ENCODE measurements at places on chromosomes 16 and 17.

DNA sequence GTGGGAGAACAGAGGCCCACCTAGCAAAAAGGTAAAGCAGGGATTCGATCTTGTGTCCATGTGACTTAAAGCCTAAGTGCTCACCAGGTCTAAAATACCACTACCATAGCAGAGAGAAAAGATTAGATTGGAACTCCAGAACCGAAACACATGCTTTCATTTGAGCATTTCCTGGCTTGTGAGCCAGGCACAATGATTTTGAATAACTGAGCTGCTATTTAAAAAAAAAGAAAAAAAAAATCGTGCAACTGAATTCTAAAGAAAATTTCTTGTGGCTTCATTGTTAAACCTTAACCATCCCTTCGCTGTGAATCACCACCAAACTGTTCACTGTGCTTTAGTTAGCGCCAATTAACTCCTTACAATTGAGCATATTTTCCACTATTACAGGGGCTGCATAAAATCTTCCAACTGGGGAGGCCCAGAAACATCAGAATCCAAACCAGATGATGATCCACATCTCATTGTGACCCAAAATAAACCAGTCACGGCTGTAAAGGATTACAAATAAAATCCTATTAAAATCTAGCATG is 366.4 kb upstream of the ERCC4 start:
- DNase-seq, result no peak

GRCh38 chr17:10033449-10033848 is 128.4 kb upstream of the RCVRN start:
- DNase-seq, result no peak

DNA sequence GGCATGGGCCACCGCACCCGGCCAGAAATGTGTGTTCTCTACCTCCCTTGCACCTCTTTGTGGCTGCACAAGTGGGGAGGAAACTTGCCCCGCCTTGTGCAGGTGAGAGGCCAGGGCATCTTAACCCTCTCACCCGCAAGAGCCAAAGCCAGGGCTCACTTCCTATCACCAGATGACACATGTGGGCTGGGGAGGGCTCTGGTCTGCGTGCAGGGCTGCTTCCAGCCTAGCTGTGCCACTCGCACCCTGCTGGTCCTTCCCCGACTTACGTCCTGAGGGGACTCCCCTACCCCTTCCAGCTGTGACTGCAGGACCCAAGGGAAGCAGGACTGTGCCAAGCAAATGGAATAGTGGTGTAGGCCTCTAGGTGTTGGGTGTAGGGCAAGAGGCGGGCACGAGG is 6.9 kb downstream of the MIEF2 start:
- DNase-seq, result no peak

- DNase-seq, result no peak
Observed at GRCh38 chr17:50721194-50722010, 2.0 kb downstream of the LUC7L3 start.

GRCh38 chr16:58421529-58421928 is 29.3 kb downstream of the GINS3 start:
- no peak for DNase-seq

DNA sequence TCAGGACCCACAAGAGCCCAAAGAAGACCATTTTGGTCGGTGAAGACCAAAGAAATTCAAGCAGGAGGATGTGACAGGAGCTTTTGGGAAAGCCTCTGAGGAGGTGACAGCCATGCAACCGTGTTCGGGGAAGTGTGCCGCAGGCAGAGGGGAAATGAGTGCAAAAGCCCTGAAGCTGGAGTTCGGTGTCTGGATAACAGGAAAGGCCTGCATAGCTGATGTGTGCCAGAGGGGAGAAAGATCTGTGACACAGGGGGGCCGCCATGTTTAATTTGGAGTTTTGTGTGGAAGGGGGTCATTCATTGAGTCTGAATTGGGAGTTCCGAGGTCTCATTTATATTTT is 870 bp upstream of the ZC3H7A start:
- DNase-seq, result no peak

DNA sequence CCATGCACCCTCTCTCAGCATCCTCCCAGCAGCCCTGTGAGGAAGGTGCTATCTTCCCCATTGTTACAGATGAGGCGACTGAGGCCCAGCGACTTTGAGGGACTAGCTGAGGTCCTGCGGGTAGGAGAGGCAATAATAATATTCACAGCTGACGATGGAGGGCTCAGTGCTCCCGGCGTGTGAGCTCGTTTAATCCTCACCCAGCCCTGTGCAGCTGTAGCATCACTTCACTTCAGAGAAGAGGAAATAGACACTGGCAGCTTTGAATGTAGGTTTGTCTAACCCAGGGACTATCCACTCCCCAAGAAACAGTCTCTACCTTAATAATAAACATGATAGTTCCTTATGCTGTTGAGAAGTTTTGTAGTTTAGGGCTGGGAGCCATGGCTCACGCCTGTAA is 21.6 kb downstream of the LASP1 start:
- DNase-seq, result no peak

DNA sequence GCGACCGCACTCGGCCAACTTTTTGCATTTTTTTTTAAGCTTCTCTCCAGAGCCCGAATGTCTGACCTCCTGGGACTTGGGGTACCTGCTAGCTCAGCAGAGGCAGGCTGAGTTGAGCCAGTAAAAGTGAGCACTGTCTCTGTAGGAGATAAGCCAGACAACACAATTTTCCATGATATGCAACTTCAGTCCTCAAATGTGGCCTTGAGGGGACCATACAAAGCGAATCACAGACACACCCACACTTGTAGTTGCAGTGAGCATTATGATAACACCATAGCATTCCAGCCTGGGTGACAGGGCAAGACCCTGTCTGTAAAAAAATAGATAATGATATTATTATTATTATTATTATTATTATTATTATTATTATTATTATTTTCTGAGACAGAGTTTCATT is 2.6 kb downstream of the DPEP2 start:
- no peak for DNase-seq

GRCh38 chr16:56728980-56729734 is 772 bp upstream of the NUP93 start:
- no peak for DNase-seq

GRCh38 chr16:25213709-25214397 is 2.9 kb upstream of the AQP8 start:
- no peak for DNase-seq

DNA sequence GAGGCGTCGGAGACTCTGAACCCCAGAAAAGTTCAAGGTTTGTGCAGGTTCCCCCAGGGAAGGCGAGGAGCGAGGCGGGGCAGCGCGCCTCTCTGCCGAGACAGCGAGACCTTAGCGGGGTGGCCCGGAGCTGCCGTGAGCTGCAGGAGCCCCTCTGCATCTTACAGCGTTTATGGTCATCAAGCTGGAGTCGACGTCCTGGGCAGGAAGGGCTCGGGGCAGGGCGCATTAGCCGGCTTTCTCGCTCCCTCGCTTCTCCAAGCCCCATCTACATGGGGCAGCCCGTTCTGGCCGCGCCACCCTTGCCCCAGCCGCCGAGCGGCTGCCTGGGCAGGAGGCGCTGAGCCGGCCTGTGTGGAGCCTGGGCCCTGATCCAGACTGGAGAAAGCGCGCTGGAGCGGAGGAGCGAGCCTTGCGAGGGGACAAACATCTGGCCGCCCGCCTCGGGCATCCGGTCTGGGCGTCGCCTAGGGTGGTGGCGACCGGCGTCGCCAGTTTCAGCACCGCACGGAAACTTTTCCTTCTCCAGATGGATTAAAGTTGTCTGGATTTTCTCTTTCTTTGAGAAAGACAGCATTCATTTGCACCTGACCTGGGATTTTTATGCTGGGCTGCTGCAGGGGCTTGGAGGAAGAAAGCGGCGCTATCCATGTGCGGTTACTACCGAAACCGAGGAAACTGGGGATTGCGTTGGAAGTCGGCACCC is 750 bp downstream of the TMEM132E start:
- DNase-seq, result no peak

- no peak for DNase-seq
Observed at GRCh38 chr17:1108765-1109605, 70.8 kb downstream of the ABR start.

GRCh38 chr16:65770752-65771151 is 595.7 kb upstream of the CDH5 start:
- no peak for DNase-seq

DNA sequence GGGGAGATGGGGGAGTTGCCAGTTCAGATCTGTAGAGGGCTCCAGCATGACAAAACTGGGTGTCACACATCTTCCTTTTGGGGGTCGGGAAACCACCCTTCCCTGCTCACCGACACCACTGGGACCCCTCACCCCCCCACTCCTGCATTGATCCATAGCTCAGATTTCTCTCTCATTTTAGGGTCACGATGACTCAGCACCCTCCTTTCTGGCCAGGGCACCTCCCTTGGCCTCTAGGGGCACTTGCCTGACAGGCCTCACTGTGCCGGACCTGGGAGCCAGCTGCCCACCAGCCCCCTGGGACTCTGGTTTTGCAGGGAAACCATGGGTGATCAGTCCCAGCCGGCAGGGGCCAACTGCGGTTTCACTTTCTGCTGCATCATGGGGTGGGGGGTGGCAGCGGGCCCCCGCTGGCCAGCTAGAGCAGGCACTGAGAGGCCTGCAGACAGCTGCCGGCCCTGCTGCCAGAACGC is 239.4 kb downstream of the MRTFB start:
- DNase-seq, result no peak

- DNase-seq, result no peak
Observed at GRCh38 chr17:44961921-44962350, 6.2 kb downstream of the C1QL1 start.

DNA sequence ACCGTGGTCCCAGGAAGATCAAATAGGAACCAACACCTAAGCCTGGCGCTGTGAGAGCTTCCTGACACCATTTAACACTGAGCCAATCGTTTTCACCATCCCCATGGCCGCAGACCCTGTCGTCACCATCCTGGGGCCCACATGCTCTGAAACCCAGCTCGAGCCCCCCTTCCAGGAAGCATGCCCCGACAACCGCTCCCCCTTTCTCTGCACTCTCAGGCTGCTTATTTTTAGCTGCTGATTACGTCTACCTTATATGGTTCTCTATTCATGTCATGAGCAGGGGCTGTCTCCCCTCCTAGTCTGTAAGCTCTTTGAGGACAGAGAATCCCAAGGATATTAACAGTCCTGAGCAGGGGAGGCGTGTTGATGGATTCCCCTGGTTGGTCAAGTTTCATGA is 10.5 kb downstream of the SRL start:
- DNase-seq, result no peak

GRCh38 chr17:17361543-17361866 is 58.3 kb downstream of the NT5M start:
- no peak for DNase-seq

DNA sequence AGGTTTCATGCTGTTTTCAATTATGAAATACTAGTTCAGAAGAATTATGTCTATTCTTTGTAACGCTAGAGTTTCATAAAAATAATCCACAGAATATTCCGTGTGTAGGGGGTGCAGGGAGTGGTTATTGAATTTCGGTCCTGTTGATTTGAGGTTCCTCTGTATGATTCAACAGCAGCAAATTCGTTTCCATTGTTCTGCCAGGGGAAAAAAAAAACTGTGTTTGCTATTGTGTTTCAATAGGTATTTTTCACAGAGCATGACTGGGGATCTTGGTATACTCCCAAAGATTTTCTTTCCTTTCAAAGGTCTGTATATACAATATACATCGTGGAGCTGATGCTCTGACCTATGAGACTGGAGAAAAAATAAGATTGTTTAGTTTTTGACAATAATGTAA is 15.8 kb downstream of the SHISA9 start:
- no peak for DNase-seq

GRCh38 chr16:79407005-79407404 is 193.5 kb downstream of the MAF start:
- DNase-seq, result no peak

DNA sequence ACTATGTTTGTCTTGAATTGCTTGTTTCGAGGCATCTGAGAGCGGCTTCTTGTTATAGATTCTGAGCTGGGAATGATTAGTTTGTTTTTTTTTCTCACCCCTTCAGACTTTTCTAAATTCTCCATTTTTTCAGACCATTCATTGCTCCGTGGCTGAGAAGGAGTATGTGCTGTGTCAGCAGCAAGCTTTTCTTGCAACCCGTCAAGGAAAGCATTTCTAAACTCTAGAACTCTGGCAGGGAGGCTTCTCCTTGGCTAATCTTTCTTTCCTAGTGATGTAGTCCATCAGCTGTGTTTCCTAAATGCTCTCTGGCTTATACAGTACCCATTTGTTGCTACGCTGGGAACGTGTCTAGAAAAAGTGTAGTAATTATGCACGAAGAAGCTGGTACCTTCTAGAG is 133.5 kb downstream of the FTO start:
- DNase-seq, result no peak
